ENCODE measurements at places on chromosomes 2 and 18.

DNA sequence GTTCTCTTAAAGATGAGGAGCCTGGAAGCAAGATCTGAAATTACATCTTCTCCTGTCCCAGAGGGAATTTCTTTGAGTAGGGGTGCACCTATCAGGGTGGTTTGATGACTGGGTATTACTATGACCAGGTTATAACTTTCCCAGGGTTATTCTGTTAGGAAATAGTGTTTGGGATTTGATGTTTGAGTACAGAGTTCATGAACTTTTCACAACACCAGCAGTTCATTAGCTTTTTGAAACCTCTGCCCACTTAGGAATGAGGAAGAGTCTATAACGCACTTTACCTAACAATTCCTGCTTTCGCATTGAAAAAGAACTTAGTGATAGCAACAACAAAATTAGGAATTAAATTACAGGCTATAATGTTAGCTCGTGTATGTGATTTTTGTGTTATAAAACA is 58.6 kb downstream of the ALMS1 start:
- no peak for DNase-seq

- DNase-seq, result no peak
Measured at GRCh38 chr2:46252891-46253659, 44.1 kb upstream of the EPAS1 start.

DNA sequence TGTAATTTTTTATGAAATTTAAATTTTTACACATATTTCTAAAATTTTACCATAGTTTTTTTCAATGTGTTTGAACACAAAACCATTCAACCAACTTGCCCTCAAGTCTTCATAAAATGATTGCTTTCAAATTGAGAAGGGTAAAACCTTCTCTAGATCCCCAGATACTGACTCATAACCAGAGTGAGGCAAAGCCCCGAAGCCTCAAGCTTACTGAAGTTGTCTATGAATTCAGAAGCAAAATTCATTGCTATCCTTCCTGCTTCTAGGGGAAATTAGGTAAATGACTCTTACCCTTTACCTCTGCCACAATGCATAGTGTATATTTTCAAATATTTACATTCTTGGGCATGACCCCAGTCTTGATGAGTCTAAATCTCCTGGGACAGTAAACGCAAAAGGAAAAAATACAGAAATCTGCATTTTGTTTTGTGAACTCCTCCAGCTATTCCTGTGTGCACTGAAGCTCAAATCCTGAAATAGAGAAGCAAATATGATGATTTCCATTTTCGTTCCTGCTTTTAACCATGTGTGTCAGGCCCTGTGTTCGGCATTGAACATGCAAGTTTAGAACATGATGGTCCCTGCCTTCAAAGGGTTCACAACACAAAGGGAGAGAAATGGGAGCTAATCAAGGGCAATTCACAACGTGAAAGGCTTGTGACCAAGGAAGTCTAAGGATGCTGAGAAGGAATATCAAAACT is 246.3 kb downstream of the SUCLG1 start:
- no peak for DNase-seq

DNA sequence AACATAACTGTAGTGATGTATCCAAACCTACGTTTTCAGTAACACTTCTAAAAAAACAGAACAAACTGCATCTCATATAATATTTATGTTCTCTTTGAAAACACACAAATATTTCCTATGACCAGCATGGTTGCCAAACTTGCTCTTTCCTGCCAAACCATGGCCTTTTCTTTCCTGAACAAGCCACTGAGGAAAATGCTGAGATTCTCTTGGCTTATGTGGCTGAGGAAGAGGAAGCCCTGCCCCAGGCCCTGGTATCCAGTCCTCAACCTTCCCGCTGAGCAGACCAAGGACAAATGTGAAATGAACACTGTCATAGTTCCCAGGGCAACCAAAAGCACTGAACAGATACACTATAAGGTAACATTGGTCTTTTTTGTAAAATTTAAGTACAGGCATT is 35.9 kb upstream of the NARS1 start:
- DNase-seq, result no peak

Data from DMS 273 treated with DMSO at 0.1 percent for 48 hours (cell line).